ENCODE measurements at places on chromosomes 12 and 14.

DNA sequence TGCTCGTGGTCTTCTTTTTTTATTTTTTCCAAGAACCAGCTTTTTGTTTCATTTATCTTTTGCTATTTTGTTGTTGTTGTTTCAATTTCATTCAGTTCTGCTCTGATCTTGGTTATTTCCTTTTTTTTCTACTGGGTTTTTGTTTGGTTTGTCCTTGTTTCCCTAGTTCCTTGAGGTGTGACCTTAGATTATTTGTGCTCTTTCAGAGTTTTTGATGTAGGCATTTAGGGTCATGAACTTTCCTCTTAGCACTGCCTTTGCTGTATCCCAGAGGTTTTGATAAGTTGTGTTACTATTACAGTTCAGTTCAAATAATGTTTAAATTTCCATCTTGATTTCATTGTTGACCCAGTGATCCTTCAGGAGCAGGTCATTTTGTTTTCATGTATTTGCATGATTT is 3.3 kb upstream of the SERPINA11 start:
- no peak for DNase-seq

DNA sequence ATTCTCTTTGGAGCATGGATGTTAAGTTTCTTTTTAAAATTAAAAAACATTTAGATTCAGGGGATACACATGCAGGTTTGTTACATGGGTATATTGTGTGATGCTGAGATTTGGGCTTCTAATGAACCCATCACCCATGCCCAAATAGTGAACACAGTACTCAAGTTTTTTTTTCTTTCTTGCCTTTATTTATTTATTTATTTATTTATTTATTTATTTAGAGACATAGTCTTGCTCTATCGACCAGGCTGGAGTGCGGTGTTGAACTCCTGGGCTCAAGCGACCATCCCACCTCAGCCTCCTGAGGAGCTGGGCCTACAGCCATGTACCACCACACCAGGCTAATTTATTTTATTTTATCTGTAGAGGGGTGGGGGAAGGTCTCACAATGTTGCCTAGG is 2.2 kb upstream of the NCKAP1L start:
- DNase-seq = no peak

GRCh38 chr14:87430810-87431209 is 562.2 kb downstream of the GALC start:
- peak; percentile 48 for DNase-seq

GRCh38 chr14:90815572-90815821 is 733 bp downstream of the TTC7B start:
- no peak for DNase-seq

DNA sequence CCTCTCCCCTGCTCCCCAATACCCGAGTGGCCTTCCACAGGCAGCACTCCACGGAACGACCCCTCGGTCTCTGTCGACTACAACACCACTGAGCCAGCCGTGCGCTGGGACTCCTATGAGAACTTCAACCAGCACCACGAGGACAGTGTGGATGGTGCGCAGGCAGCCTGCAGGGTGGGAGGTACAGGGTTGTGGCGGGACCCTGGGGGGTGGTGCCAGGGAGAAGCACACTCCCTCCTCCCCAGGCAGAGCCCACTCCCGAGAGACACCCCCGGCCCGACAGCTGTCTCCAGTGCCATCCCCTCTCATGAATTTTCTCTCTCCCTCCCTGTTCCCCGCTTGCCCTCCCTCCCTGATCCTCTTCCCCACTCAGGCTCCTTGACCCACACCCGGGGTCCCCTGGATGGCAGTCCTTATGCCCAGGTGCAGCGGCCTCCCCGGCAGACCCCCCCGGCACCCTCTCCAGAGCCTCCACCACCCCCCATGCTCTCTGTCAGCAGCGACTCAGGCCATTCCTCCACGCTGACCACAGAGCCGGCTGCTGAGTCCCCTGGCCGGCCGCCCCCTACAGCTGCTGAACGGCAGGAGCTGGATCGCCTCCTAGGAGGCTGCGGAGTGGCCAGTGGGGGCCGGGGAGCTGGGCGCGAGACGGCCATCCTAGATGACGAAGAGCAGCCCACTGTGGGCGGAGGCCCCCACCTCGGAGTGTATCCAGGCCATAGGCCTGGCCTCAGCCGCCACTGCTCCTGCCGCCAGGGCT is 9.0 kb downstream of the TNS2 start:
- DNase-seq = no peak

GRCh38 chr12:3692616-3693365 is 60.1 kb downstream of the CRACR2A start:
- no peak for DNase-seq

DNA sequence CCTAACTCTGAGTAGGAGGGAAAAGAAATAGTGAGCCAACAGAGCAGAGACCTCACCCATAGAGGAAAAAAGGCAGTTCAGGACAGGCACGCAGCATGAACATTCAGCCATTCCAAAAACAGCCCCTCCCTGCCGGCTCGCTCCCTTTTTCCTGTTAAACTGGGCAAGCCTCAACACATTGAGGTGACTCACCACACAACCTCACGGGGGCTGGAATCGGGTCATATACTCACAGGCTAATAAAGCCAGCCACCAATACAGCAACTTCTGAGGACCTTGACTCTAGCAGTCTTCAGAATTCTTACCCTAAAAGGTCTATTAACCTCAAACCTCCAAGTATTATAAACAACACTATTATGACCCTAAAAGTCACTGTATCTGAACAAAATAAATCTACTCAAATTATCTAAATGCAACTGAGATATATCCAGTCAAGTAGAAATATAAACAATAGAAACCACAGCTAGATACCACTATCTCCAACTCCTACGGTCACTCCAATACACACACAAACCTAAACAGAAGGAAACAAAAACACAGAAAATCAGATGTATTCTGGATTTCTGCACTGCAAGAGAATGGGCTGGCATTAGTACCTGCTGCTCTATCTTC is 6.3 kb downstream of the YBX3 start:
- no peak for DNase-seq

DNA sequence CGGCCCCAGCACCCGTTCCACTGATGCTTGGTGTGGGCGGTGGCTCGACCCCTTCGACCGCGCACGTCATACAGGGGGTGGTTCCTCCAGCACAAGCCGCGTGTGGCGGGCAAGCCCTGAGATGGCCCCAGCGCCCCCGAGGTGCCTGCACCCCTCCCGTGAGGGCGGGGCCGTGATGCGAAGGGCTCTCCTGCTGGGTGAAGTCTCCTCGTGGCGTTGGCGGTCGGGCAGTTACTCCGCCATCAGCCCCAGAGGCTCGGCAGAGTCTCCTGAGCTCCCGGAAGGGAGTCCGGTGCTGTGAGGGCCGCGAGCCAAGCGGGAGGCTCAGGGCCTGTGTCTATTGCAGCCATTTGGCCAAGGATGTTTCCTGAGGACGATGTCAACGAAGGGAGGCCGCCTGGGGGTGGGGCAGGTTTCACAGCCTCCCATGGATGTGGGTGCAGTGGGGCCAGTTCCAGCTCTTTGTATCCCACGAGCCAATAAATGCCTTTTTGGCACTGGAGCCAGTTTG is 78.1 kb upstream of the GALNT9 start:
- DNase-seq = no peak

DNA sequence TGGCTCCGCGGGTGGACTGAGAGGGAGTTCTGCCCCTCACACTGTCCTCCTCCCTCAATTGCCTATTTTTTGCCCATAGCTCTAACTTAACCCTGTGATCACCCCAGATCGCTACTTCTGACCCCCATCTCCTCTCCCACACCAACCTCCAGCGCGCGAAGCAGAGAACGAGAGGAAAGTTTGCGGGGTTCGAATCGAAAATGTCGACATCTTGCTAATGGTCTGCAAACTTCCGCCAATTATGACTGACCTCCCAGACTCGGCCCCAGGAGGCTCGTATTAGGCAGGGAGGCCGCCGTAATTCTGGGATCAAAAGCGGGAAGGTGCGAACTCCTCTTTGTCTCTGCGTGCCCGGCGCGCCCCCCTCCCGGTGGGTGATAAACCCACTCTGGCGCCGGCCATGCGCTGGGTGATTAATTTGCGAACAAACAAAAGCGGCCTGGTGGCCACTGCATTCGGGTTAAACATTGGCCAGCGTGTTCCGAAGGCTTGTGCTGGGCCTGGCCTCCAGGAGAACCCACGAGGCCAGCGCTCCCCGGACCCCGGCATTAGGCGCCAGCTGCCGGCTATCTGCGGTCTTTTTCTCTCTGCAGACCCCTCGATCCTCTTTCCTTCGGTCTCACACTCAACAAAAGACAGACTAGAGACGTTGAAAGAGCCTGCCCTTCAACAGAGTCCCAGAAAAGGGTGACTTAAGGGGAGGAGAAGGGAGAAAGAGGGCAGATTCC is 3.0 kb upstream of the TBX3 start:
- DNase-seq = no peak

Measured in keratinocyte (primary cell).